GM06990 (cell line): ENCODE measurements at places on chromosomes 3 and 15.

- no peak for DNase-seq
Measured at GRCh38 chr3:106963442-106963841, 413.8 kb upstream of the CCDC54 start.

DNA sequence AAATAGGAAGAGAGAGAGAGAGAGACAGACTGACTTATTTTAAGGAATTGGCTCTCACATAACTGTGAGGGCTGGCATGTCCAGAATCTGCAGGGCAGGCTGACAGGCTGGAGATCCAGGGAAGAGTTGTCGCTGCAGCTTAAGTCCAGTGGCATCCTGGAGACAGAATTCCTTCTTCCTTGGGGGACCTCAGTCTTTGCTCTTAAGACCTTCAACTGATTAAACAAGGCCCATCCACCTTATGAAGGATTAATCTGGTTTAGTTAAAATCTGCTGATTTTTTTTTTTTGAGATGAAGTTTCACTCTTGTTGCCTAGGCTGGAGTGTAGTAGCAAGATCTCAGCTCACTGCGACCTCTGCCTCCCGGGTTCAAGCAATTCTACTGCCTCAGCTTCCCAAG lies 128.0 kb upstream of the ALDH1A3 start:
- DNase-seq, result no peak

- DNase-seq, result peak; percentile 30
Measured at GRCh38 chr15:32861761-32862160, 144.0 kb downstream of the GREM1 start.

DNA sequence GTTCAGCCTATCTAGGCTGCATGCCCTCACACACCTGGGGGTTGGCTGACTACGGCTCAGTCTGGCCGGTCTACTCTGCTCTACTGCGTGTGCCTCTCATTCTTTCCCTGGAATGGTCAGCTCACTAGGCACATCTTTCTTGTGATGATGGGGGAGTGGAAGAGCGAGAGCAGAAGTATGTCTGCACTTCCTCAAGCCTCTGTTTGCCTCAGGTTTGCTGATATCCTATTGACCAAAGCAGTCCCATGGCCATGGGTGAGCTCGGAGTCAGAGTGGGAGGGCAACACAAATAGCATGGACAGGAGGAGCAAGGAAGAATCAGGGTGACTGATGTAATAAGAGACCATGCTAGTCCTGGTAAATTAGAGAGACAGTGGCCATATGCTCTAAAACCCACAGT lies 167.9 kb upstream of the PRICKLE2 start:
- DNase-seq, result no peak

- DNase-seq, result no peak
Measured at GRCh38 chr15:25183581-25184251, 228.9 kb downstream of the SNRPN start.

- DNase-seq, result no peak
Measured at GRCh38 chr15:28021281-28022039, 77.7 kb downstream of the OCA2 start.

GRCh38 chr15:67678993-67679392 lies 136.5 kb downstream of the MAP2K5 start:
- no peak for DNase-seq

DNA sequence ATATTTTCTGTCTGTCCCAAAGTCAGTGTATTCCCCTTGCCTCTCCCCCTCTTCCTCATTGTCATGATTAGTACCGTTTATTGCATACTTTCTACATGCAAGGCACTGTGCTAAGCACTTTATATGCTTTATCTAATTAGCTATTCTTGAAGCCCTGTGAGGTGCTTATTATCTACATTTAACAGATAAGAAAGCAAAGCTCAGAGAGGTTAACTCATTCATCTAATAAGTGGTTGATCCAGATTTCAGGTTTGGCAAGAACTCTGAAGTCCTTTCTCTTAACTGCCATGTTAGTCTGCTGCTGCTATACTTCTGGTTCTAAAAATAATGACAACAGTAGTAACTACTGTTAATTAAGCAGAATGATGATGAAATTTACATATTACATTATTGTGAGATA lies 13.5 kb downstream of the IQGAP1 start:
- no peak for DNase-seq

DNA sequence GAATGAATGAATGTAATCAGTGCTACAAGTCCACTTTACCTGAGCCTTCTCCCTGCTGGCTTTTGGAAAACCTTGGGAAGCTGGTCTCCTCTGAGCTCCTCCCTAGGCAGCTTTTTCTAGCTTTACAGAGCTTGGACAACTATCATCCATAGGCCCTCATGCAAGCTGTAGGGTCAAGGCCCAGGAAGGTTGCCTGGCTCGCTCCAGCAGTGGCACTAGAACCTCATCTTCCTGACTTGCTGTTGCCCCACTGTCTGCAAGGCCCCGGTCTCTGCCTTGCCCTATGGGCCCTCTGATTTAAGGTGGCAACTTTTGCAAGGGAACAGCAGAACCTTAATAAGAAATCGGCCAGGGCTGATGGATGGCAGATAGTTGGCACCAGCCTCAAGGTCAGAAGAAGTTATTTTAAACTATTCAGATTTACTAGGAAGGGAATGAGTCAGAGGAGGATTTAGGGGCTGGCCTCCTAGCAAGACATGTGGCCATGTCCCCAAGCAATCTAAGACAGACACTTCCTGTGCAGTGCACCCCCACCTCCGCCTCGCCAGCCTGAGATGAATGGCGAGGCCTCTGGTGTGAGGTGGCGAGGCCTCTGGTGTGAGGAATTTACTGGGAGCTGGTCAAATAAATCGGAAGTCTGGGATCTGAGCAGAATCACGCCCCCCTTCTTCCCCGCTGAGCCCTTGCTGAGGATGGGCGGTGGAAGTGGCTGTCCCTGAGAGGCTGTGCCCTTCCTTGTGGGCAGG lies 180.8 kb downstream of the MEGF11 start:
- no peak for DNase-seq

- DNase-seq, result no peak
Measured at GRCh38 chr3:175192536-175192935, 333.4 kb downstream of the NAALADL2 start.

- DNase-seq, result no peak
Measured at GRCh38 chr3:120796976-120797375, 54.4 kb downstream of the GTF2E1 start.

DNA sequence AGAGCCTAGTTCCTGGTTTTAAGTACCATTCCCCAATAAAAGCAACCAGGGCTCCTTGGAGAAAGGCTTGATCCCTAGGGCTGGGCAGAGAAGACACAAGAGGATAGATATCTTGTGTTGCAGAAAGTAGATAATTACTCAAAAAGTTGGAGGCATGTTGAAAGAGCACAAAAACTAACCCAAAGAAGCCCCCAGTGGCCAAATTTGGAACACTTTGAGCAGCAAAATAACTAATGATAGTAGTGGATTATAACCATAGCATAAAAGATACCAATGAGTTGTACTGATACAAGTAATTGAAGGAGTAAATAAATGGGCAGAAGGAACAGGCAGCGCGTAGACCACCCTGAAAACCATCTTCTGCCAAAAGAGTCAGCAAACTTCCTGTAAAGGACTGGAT lies 12.0 kb downstream of the EXOSC7 start:
- no peak for DNase-seq

- no peak for DNase-seq
Measured at GRCh38 chr15:92074101-92074500, 220.6 kb downstream of the SLCO3A1 start.

DNA sequence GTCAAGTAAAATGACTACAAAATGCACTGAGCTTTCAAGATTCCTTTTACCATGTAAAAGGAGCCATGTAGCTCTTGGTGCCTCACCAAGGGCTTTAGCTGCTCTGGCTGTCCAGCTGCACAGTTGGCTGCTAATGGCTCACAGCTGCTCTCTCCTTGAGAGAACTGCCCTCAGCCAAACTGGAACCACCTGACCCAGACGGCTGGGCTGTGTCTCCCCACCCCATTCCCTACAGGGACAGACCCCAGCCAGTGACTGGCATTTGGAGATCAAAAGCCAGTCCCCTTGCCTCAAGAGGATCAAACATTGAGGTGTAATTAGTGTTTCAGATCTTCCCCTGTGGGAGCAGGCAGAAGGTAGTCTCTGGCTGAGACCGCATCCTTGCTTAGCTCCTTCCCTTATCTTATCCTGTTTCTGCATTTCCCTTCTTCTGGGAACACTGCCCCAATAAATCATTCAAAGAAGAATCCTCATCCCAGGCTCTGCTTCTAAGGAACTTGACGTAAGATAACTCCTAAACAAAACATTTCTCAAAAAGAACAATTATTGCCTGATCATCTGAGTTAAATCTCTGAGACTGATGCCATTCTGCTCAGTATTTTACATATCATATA lies 28.6 kb upstream of the UBE2E2 start:
- no peak for DNase-seq

DNA sequence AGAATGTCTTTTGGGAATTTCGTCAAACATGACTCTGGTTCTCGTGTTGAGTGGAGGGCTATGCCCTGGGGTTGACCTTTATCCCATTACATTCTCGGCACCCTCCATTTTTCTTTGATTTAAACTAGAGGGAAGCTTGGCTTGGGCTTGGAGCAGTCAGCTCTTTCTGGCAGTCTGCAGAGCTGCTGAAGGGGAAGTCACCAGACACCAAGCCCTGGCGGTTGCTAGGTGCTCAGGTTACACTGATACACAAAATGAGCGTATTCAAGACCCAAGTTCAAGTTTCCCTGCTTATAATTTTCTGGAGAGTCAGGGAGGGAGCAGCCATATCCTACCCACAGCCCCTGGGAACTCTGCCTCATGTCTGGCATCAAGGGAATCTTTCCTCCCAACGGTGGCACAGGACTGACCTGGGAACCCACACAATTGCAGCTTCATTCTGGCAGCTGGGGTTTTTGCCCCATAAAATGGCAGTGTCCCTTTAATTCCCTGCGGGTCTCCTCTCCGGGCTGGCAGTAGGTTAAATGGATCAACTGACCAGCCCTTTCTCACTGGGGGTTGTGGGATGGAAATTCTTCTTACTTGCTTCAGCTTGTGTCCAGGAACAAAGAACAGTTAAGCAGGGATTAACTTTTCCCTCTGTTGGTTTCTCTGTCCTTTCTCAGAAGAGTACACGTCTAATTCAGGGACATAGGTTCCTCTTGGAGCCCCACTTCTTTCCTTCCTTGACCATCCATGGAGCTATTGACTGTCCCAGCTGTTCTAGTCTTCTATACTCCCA lies 110.0 kb upstream of the DLG1 start:
- no peak for DNase-seq

- DNase-seq, result no peak
Measured at GRCh38 chr3:74121761-74122160, 492.7 kb downstream of the CNTN3 start.

- DNase-seq, result no peak
Measured at GRCh38 chr3:31250116-31250777, 282.5 kb upstream of the STT3B start.

DNA sequence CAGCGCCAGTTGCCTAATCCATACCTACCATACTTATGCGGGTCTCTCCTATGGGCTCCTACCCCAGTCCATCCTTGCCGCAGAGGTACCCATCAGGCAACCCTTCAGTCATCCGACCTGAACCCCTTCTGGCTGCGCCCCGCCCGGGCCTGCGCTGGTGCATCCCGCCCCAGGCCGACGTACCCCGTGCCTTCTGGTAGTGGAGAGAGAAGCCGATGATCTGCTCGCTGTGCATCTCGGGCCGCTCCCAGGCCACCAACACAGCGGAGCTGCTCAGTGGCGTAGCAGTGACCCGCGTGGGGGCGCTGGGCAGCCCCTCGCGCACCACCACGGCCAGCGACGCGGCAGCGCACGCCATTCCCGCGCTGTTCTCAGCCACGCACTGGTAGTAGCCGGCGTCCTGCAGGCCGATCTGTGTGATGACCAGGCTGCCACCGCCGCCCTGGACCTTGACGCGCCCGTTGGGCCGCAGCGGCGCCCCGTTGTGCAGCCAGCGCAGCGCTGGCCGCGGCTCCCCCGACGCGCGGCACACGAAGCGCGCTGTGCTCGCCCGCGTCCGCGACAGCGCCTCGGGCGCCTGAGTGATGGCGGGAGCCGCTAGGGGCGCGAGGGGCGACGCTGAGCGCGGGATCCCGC lies 17.9 kb upstream of the IGDCC3 start:
- DNase-seq, result no peak

GRCh38 chr3:16092923-16093322 lies 81.6 kb upstream of the GALNT15 start:
- no peak for DNase-seq

GRCh38 chr3:66450390-66451022 lies 50.3 kb downstream of the LRIG1 start:
- DNase-seq, result no peak

GRCh38 chr3:12131351-12132090 lies 27.2 kb downstream of the TIMP4 start:
- no peak for DNase-seq

DNA sequence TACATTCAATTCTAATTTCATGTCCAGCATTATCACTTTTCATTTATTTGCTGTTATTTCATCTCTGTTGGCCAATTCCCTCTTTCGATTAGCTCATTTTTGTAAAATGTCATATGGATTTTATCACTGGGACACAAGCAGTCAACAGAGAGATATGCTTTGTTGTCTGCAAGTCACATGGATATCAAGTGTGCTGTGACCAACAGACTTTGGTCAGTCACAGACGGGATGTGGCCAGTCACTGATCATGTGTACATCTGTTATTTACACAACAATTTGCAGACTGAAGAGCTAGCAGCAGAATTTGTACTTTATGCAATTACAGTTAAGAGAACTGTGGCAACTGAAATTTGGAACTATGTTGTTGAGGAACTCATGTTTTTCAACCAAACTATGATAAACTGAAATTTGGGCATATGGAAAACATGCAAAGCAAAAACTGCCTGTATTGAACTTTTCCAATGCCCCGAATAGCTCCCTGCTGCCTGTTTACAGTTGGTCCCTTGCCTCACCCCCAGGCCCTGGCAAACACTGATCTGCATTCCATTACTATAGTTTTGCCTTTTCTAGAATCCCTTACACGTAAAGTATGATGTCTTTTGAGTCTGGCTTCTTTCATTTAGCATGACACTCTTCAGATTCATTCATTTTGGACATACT lies 104.4 kb downstream of the RPL22L1 start:
- DNase-seq, result no peak

GRCh38 chr15:95129574-95129973 lies 898.2 kb downstream of the MCTP2 start:
- no peak for DNase-seq

- no peak for DNase-seq
Measured at GRCh38 chr3:45580112-45580765, 14.3 kb upstream of the LIMD1 start.
